ENCODE measurements at places on chromosomes 11 and 22. TPM values are rescaled to one million over a fixed set of nuclear protein-coding genes. Genes with fewer than 3 reads are reported as not detected.

TMA7B gene
- 1.4 TPM for total RNA-seq

PNPLA5 gene
- not detected for total RNA-seq

HEPHL1 gene
- total RNA-seq, result not detected

EFCAB6 gene
- total RNA-seq, result 0.19 TPM

MCHR1 gene
- not detected for total RNA-seq

IGLL1 gene
- total RNA-seq, result not detected

CCDC157 gene
- 3.2 TPM for total RNA-seq

OR51I1 gene
- total RNA-seq, result not detected

ANKK1 gene
- 0.79 TPM for total RNA-seq

RIMBP3C gene
- 0.19 TPM for total RNA-seq

OMP gene
- total RNA-seq, result not detected

DNA sequence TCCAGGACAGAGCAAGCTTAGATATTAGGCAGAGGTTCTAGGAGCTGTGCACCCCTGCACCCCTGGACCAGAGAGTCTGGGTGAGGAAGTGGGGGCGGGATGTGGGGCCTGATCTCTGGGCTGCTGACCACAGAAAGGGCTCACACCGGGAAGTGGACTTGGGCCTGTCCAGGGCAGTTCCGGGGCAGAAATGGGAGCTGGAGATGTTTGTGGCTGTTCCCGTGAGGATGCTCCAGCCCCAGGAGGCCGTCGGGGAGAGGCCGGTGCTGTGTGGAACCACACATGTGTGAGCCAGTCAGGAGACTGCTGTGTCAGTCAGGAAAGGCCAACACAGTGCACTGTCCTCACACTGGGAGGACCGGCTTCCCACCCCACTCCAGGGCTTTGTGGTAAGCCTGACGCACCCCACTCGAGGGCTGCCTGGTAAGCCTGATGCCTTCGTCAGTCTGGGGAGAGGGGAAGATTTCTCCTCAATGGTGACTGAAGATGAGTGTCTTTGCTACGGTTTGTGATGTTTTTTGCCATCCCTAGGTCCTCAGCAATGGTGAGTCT lies 741.0 kb downstream of the BRD1 start:
- no peak for DNase-seq
- no peak overlapping the region for H3K27ac ChIP-seq
- no peak overlapping the region for H3K4me3 ChIP-seq
- H3K27me3 ChIP-seq, result no peaks in the 10 kb centered on the region
- no peaks in the 10 kb centered on the region for H3K36me3 ChIP-seq

DNA sequence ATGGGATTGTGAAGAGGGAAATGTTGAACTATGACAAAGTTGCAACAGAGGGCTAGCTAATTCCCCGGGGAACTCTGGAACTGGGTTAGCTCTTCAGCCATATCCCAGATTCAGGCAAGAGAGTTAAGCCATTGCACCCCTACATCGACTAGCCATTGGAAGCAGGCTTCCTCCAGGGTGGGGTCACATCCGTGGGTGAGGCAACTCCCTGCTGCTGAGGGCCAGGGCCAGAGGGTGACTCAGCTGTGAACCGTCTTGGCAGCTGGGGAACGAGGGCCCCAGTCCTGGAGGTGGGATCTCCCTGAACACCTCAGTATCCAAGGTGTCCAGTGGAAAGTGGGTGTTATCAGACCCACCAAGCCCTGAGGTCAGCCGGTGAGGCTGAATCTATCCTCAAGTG lies 41.1 kb downstream of the RPS6KA4 start:
- no peaks in the 10 kb centered on the region for H3K36me3 ChIP-seq
- no peak for DNase-seq
- H3K27me3 ChIP-seq, result no peaks in the 10 kb centered on the region
- H3K4me1 ChIP-seq, result no peaks in the 10 kb centered on the region
- no peak overlapping the region for H3K4me3 ChIP-seq
- H3K27ac ChIP-seq, result no peak overlapping the region

GRCh38 chr11:17985517-17985916 lies 27.3 kb downstream of the SERGEF start:
- H3K27ac ChIP-seq, result no peak overlapping the region
- H3K27me3 ChIP-seq, result no peaks in the 10 kb centered on the region
- no peaks in the 10 kb centered on the region for H3K4me1 ChIP-seq
- H3K4me3 ChIP-seq, result no peak overlapping the region

GRCh38 chr22:33012833-33013450 lies 45.2 kb downstream of the SYN3 start:
- H3K36me3 ChIP-seq, result no peaks in the 10 kb centered on the region
- H3K4me1 ChIP-seq, result no peaks in the 10 kb centered on the region
- no peak for DNase-seq
- H3K27me3 ChIP-seq, result no peaks in the 10 kb centered on the region
- no peak overlapping the region for H3K4me3 ChIP-seq
- H3K27ac ChIP-seq, result no peak overlapping the region

DNA sequence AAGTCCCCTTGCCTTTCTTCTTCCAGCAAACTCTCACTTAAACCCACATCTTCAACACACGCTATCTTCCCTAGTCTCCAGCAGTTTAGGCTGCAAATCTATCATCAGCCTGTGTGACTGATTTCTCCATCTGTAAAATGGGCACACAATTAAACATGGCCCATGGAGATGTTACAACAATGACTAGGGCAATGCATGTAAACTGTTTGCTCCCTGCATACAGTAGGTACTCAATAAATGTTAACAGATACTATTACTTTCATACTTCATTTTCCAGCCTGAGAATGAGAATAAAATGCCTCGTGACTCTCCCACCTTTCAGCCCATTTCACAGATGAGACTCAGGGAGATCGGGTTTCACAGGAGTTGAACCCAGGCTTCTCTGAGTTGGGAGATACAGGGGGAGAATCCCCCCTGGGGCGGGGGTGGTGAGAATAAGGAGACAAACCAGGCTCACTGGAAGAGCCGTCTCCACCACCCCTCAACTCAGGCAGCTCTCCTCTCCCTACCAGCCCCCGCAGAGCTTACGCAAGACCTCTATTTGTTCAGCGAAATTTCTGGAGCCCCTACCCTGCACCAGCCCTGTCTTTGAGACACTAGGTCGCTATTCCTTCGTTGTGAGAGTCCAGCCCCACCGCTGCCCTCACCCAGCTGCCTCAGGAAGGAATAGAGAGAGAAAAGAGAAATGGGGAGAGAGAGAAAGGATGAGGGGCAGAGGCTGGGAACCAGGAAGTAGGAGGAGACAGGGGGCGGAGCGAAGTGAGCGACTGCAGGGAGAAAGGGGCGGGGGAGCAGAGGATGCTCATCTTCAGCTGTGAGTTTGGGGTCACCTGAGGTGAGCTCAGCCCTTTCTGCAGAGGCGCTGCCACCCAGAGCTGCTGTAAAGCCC lies 42.1 kb upstream of the KLHL35 start:
- H3K27ac ChIP-seq, result peak overlapping the region; percentile 56
- peak overlapping the region; percentile 69 for H3K4me3 ChIP-seq
- H3K27me3 ChIP-seq, result no peaks in the 10 kb centered on the region
- no peaks in the 10 kb centered on the region for H3K36me3 ChIP-seq
- peak; percentile 72 for DNase-seq

GRCh38 chr11:132220474-132220873 lies 850.1 kb downstream of the NTM start:
- H3K4me3 ChIP-seq, result no peak overlapping the region
- H3K27ac ChIP-seq, result no peak overlapping the region
- no peaks in the 10 kb centered on the region for H3K4me1 ChIP-seq
- no peak for DNase-seq
- H3K36me3 ChIP-seq, result no peaks in the 10 kb centered on the region
- H3K27me3 ChIP-seq, result no peaks in the 10 kb centered on the region

GRCh38 chr22:36856121-36856791 lies 4.5 kb upstream of the NCF4 start:
- H3K4me1 ChIP-seq, result peaks cover 39% of the 10 kb centered on the region
- peak; percentile 90 for DNase-seq
- H3K36me3 ChIP-seq, result peaks cover 2% of the 10 kb centered on the region
- no peak overlapping the region for H3K27ac ChIP-seq
- no peaks in the 10 kb centered on the region for H3K27me3 ChIP-seq

- H3K4me3 ChIP-seq, result no peak overlapping the region
- H3K4me1 ChIP-seq, result no peaks in the 10 kb centered on the region
- no peaks in the 10 kb centered on the region for H3K36me3 ChIP-seq
- no peak for DNase-seq
- no peaks in the 10 kb centered on the region for H3K27me3 ChIP-seq
Observed at GRCh38 chr22:33957086-33957485, 36.8 kb upstream of the LARGE1 start.

DNA sequence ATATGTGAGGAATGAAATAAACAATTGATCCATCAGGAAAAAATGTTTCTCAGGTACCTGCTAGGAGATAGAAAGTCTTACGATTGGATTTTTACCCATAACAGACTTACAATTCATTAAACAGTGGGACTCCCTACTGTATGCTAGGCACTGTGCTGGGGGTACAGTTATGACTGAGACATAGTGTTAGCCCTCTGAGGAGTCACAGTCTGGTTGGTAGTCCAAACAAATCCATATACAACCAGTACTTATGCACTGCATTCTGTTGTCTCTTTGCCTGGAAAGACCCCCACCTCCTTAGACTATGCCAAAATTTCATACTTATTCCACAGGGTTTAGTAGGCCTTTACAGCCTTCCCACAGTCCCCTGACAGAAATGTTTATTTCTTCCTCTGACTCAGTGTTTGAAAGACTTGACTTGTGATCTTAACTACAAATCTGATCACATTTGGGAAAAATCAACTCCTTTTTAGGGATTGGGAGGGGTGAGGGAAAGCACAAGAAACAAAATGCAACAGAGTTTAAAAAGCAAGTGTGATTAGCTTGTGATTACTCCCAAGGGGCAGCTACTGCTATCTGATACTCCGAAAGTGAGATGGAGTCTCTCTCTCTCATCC lies 69.4 kb upstream of the HORMAD2 start:
- H3K4me3 ChIP-seq, result no peak overlapping the region
- peaks cover 15% of the 10 kb centered on the region for H3K36me3 ChIP-seq
- no peak for DNase-seq
- no peaks in the 10 kb centered on the region for H3K4me1 ChIP-seq

GRCh38 chr11:18011633-18012032 lies 1.2 kb downstream of the SERGEF start:
- no peak for DNase-seq
- peaks cover 33% of the 10 kb centered on the region for H3K4me1 ChIP-seq
- peak overlapping the region; percentile 100 for H3K4me3 ChIP-seq

DNA sequence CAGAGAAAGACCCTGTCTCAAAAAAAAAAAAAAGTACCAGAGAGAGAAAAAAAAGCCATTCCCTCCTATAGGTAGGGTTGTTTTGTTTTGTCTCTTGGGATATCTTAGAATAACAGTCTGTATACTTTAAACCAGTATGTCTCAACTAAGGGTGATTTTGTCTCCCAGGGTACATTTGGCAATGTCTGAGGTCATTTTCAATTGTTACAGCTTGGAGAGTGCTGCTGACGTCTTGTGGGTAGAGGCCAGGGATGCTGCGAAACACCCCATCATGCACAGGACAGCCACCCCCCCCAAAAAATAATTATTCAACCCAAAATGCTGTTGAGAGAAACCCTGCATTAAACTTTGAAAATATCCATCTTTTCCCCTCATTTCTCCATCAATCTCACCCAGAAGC lies 56.1 kb upstream of the CRTAM start:
- peaks cover 27% of the 10 kb centered on the region for H3K4me1 ChIP-seq
- H3K4me3 ChIP-seq, result no peak overlapping the region
- no peak overlapping the region for H3K27ac ChIP-seq

Data from activated T-cell treated with anti-CD3 and anti-CD28 coated beads, Interleukin-2, amount 50 U/mL, for 72 hours (primary cell).